HT-29 (cell line): ENCODE measurements at places on chromosomes 11 and 22. TPM values are rescaled to one million over a fixed set of nuclear protein-coding genes. Genes with fewer than 3 reads are reported as not detected.

The SCGB1D2 gene
- not detected in 2 replicates for total RNA-seq

GRCh38 chr22:36590441-36591056, 61.6 kb upstream of the EIF3D start:
- DNase-seq, result no peak

DNA sequence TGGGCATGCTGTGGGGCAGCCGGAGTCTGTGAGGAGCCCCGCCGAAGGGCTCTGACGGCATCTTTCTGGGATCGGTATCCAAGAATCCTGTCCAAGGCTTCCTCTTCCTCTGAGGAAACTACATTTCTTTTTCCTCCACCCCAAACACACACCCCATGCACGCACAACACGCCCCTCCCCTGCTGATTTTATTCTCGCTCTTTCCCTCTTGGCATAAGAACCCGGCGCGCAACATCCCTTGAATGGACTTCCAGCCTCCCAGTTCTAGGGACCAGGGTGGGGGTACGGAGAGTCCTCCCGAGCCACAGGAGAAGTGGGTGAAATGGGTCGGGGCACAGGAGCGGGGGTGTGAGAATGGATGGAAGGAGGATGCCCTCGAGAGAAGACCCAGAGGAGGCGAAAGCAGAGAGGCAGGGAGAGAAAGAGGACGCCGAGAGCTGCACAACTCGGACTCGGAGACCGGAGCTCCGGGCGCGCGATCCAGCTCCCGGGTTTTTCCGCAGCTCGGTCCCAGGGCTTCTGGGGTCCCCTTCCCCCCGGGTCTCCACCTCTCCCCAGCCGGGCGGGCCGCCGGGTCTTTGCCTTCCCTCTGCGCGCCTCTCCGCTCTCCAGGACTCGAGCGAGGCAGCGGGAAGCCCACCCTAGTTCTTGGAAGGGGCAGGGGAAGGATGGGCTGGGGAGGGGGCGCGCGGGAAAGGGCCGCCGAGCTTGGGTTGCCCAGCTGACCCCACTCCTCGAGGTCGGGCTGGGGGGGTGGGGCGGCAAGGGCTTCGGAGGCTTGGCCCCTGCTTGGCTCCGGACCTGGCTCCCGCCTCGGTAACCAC, 1.5 kb upstream of the LARGE1 start:
- peak; percentile 18 for DNase-seq

GRCh38 chr11:34250211-34250610, 107.6 kb downstream of the ABTB2 start:
- DNase-seq, result no peak

- peak; percentile 60 for DNase-seq
These were observed 31.0 kb upstream of the PPP2R1B start for GRCh38 chr11:111797145-111797581.

GRCh38 chr22:44442851-44443595, 55.0 kb downstream of the RTL6 start:
- DNase-seq, result no peak
